ENCODE measurements at places on chromosomes 4 and X. TPM values are rescaled to one million over a fixed set of nuclear protein-coding genes. Genes with fewer than 3 reads are reported as not detected.

Gene ZC4H2
- total RNA-seq, result 1.9 TPM

Gene PFKFB1
- not detected for total RNA-seq

Gene ERVMER34-1
- 0.37 TPM for total RNA-seq

Gene FGD1
- 7.7 TPM for total RNA-seq

Gene SLC10A3
- 40.1 TPM for total RNA-seq

Gene GSX2
- total RNA-seq, result not detected

Gene GLUD2
- 2.6 TPM for total RNA-seq

Gene HSFX2
- 0.29 TPM for total RNA-seq

Gene PJA1
- 14.2 TPM for total RNA-seq

Gene ASB9
- total RNA-seq, result 21.4 TPM

Gene GABRA4
- total RNA-seq, result not detected

Gene NDP
- total RNA-seq, result not detected

Gene ACE2
- not detected for total RNA-seq

Gene ZNF827
- 4.5 TPM for total RNA-seq

Gene F8A2
- not detected for total RNA-seq

Gene RNF175
- not detected for total RNA-seq

Gene STPG2
- total RNA-seq, result not detected

Gene SAGE1
- 0.07 TPM for total RNA-seq
